ENCODE measurements at places on chromosomes 4 and X.
A peak's percentile ranks its signal among the peaks of the same experiment; 100 is the strongest.

- no peak overlapping the region for H3K27ac ChIP-seq
- H3K27me3 ChIP-seq = no peaks in the 10 kb centered on the region
- DNase-seq = no peak
These were observed 1477.0 kb downstream of the PCDH7 start for GRCh38 chr4:32196950-32197688.

- H3K27ac ChIP-seq = no peak overlapping the region
- H3K4me1 ChIP-seq = no peaks in the 10 kb centered on the region
- peaks cover 59% of the 10 kb centered on the region for H3K27me3 ChIP-seq
- H3K36me3 ChIP-seq = no peaks in the 10 kb centered on the region
- H3K4me3 ChIP-seq = no peak overlapping the region
These were observed 3.0 kb upstream of the SHOX start for GRCh38 chrX:627510-627981.

- H3K4me3 ChIP-seq = no peak overlapping the region
- no peaks in the 10 kb centered on the region for H3K4me1 ChIP-seq
- peak overlapping the region; percentile 10 for H3K27ac ChIP-seq
- DNase-seq = no peak
- H3K36me3 ChIP-seq = no peaks in the 10 kb centered on the region
These were observed 3.2 kb downstream of the MAOB start for GRCh38 chrX:43878906-43879526.

- no peak for DNase-seq
- H3K36me3 ChIP-seq = no peaks in the 10 kb centered on the region
- no peak overlapping the region for H3K4me3 ChIP-seq
- no peaks in the 10 kb centered on the region for H3K27me3 ChIP-seq
These were observed 1.5 kb downstream of the EVC start for GRCh38 chr4:5712517-5712916.

DNA sequence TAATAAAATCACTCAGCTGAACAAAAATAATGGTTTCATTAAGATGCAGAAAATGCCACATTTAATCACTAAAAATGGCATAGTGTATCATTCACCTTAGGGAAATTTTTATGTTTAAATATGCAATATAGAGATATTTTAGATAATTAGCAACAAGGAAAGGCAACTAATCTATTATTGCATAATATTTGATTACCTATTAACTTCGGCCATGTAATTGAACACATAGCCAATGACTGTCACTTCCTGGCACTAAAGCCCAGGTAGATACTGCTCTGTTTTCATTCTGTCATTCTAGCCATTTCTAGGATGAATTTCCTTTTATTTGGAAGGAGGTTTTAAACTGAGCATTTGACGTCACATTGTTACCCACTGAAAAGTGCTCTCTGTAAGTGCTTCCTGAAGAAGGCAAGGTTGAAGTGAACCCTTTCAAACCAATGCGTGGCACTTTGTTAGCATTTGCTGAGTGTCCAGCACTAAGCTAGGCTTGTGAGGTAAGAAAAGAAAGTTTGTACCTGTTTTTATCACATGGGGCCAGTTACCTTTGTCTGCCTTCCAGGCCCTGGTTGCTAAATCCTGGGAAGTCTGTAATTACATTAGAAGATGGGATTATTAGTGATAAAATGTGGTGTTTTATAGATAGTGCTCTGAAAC, 67.8 kb upstream of the LSM6 start:
- DNase-seq = no peak
- H3K4me3 ChIP-seq = no peak overlapping the region
- no peaks in the 10 kb centered on the region for H3K27me3 ChIP-seq

- H3K27ac ChIP-seq = no peak overlapping the region
- no peaks in the 10 kb centered on the region for H3K4me1 ChIP-seq
- H3K27me3 ChIP-seq = no peaks in the 10 kb centered on the region
- DNase-seq = no peak
These were observed 40.4 kb upstream of the HMX1 start for GRCh38 chr4:8912089-8912455.

- peak; percentile 4 for DNase-seq
- H3K4me1 ChIP-seq = no peaks in the 10 kb centered on the region
- no peaks in the 10 kb centered on the region for H3K36me3 ChIP-seq
- H3K27me3 ChIP-seq = no peaks in the 10 kb centered on the region
- H3K4me3 ChIP-seq = peak overlapping the region; percentile 79
These were observed 715 bp downstream of the ZMAT1 start for GRCh38 chrX:101931136-101931487.

DNA sequence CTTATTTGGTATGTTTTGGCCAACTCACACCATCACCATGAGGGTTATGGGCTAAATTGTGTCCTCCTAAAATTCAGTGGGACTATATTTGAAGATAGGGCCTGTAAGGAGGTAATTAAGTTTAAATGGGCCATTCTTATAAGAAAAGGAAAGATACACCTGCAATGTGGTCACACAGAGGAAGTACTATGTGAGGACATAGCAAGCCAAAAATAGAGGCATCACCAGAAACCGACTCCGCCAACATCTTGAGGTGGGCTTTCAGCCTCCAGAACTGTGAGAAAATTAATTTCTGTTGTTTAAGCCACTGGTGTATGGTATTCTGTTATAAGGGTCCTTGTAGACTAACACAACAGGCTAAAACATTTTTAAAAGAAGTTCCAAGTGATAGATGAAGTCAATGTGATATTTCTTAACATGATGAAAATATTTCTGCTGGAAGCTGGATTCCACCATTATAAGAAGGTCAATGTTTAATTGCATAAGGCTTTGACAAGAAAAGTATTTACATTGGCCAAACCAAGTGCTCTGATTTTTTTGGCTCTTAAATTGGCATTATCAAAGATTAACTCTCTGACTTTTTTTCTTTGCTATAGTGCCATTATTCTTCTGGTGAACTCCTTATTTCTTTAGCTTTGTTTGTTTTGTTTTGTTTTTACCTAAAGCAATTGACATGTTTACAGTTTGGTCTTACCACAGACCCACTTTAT, 540.9 kb downstream of the PPARGC1A start:
- H3K4me3 ChIP-seq = no peak overlapping the region
- DNase-seq = no peak
- H3K4me1 ChIP-seq = no peaks in the 10 kb centered on the region
- no peaks in the 10 kb centered on the region for H3K36me3 ChIP-seq
- no peaks in the 10 kb centered on the region for H3K27me3 ChIP-seq
- no peak overlapping the region for H3K27ac ChIP-seq

- H3K4me3 ChIP-seq = no peak overlapping the region
- H3K27ac ChIP-seq = no peak overlapping the region
- H3K4me1 ChIP-seq = no peaks in the 10 kb centered on the region
- H3K36me3 ChIP-seq = peaks cover 8% of the 10 kb centered on the region
- H3K27me3 ChIP-seq = no peaks in the 10 kb centered on the region
- DNase-seq = no peak
These were observed 56.9 kb downstream of the NSG1 start for GRCh38 chr4:4443821-4444220.

GRCh38 chr4:26611372-26611771, 27.5 kb downstream of the TBC1D19 start:
- H3K4me1 ChIP-seq = no peaks in the 10 kb centered on the region
- no peak overlapping the region for H3K4me3 ChIP-seq
- H3K36me3 ChIP-seq = no peaks in the 10 kb centered on the region
- no peak overlapping the region for H3K27ac ChIP-seq
- H3K27me3 ChIP-seq = no peaks in the 10 kb centered on the region

DNA sequence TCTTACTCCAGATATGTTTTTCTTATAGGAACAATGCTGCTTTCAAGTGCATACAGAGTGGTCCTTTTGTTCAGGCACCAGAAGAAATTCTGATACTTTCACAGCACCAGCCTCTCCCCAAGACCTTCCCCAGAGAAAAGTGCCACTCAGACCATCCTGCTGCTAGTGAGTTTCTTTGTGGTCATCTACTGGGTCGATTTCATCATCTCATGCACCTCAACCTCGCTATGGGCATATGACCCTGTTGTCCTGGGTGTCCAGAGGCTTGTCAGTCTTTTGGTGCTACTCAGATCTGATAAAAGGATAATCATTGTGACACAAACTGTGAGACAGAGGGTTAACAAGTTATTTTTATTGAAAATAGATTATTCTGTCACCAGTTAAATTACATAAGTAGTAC, 39.5 kb downstream of the WDR13 start:
- no peaks in the 10 kb centered on the region for H3K36me3 ChIP-seq
- H3K27me3 ChIP-seq = no peaks in the 10 kb centered on the region
- H3K27ac ChIP-seq = no peak overlapping the region
- H3K4me1 ChIP-seq = no peaks in the 10 kb centered on the region

Measured in tibial nerve (tissue), 4 donors.